ENCODE measurements at places on chromosomes 4 and X. TPM values are rescaled to one million over a fixed set of nuclear protein-coding genes. Genes with fewer than 3 reads are reported as not detected.

XAGE2 gene
- not detected for total RNA-seq

CT45A3 gene
- total RNA-seq = not detected

CLIC2 gene
- total RNA-seq = 7.3 TPM

NAA11 gene
- total RNA-seq = not detected

REELD1 gene
- total RNA-seq = not detected

CYLC1 gene
- total RNA-seq = not detected

MAGEA10 gene
- total RNA-seq = not detected

CHIC2 gene
- 44.3 TPM for total RNA-seq

UPF3B gene
- 5.6 TPM for total RNA-seq

FAM47A gene
- not detected for total RNA-seq

MAGEC1 gene
- total RNA-seq = not detected

PAGE5 gene
- total RNA-seq = not detected

SCRG1 gene
- not detected for total RNA-seq

DUSP9 gene
- 0.76 TPM for total RNA-seq

SYN1 gene
- total RNA-seq = 0.31 TPM

DNA sequence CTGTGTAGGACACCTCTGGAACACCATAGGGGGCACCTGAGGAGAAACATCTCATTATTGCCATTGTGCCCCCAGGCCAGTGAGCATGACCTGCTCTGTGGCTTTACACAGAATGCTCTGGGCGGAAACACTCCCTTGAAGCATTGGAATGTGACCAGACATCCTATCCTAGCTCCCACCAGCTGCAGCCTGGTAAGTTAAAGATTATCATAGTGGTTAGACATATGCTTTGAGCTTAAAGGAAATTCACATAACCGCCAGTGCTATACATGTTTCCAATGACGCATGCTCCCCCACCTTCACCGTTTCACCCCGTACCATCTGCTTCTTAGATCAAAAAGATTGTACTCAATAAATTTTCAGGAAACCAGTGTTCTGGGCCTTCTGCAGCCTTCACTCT lies 217.7 kb upstream of the CENPE start:
- no peak for DNase-seq
- no peak overlapping the region for H3K4me3 ChIP-seq
- no peak overlapping the region for H3K27ac ChIP-seq
- no peaks in the 10 kb centered on the region for H3K27me3 ChIP-seq
- no peaks in the 10 kb centered on the region for H3K36me3 ChIP-seq

DNA sequence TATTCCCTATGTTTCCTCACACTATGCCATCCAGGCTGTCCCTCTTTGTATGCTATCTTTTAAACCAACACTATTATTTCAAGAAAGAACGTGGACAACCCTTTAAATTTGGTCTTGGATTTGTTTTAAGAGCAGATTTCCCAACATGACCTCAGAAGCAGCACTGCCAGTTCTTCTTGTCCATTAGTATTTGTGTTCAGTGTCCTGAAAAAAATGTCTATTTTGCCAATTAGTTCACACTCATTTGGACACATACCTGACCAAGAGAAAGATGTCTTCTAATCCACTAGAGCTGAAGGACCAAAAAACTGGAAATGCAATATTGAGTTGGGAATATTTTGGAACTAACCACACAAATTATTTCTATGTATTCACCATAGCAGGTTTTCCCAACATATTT lies 223.2 kb upstream of the CNKSR2 start:
- H3K36me3 ChIP-seq = no peaks in the 10 kb centered on the region
- H3K4me1 ChIP-seq = no peaks in the 10 kb centered on the region
- DNase-seq = no peak
- no peak overlapping the region for H3K27ac ChIP-seq
- no peaks in the 10 kb centered on the region for H3K27me3 ChIP-seq

DNA sequence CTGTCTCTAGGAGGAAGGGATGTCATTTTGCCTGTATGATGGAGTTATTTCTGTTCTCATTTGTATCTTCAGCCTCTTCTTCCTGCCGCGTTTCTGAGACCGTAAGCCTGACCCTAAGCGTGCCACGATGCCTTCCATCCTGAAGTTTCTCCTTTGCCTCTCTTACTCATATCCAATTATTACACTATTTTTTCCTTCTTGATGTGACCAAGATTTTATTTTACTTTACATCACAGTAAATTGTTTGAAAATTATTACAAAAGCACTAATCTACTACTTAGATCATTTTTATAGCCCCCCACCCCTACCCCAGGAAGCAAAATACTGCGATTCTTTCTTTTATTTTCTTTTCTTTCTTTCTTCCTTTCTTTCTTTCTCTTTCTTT lies 95.0 kb downstream of the RAPGEF2 start:
- H3K4me1 ChIP-seq = no peaks in the 10 kb centered on the region
- H3K4me3 ChIP-seq = no peak overlapping the region
- no peaks in the 10 kb centered on the region for H3K27me3 ChIP-seq
- no peaks in the 10 kb centered on the region for H3K36me3 ChIP-seq

DNA sequence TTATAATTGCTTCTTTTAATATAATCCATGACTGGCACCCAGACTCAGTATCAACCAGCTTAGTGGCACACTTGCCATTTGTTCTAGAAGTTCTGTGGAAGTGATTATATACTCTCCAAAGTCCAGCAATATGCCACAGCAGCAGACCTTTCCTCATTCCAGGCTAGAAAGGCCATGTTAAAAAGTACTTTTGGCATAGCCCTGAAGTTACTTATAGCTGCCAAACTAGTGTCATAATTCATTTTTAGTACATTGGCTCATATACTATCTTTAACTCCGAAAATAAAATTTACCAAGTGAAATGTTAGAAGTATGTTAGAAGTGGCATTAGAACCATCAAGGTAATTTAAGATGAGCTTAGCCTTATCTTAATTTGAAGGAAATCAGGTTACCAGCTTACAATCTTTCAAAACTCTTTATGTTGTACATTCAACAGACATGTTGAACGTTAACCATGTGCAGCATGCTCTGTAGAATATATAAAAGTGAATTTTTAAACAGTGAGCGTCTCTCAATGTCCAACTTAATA lies 714.2 kb upstream of the LCORL start:
- H3K4me3 ChIP-seq = no peak overlapping the region
- no peak overlapping the region for H3K27ac ChIP-seq
- no peaks in the 10 kb centered on the region for H3K27me3 ChIP-seq
- H3K36me3 ChIP-seq = no peaks in the 10 kb centered on the region
- DNase-seq = no peak

DNA sequence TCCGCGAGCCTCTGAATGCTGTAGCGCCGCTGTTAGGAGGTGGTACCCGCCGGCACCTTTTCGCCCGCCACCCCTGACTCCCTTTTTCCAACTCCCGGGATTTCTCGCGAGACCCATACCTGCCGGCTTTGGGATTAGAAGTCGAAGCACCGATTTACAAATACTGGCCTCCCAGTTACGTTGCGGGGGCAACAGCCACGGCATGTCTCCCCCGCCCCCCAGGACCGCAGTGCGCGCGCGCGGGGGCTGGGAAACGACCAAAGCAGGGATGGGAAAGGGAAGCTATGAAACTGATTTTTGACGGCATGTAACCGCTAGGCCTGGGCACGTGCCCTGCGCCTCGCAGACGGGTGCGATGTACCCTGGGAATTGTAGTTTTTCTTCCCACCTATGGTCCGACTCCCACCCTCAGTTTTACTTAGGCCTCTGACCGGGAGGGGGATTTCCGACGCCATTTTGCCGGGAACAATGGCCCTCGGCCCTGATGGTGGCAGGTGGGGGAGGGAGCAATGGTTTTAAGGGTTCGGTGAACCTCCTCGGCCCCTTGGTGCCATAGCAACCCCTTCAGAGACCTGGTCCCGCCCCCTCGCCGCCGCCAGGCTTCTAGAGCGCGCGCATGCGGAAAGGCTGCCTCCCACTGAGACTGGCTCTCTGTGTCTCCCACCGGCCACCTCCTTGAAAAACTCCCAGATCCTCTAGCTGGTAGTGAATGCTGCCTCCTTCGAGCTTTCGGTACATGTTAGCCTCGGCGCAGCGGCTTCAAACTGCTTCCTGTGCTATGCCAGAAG lies 772 bp upstream of the WNK3 start:
- H3K27me3 ChIP-seq = no peaks in the 10 kb centered on the region
- peaks cover 15% of the 10 kb centered on the region for H3K4me1 ChIP-seq
- no peaks in the 10 kb centered on the region for H3K36me3 ChIP-seq
- H3K4me3 ChIP-seq = peak overlapping the region; percentile 53

GRCh38 chr4:152808670-152809069 lies 28.9 kb downstream of the ARFIP1 start:
- H3K4me3 ChIP-seq = no peak overlapping the region
- H3K36me3 ChIP-seq = peaks cover 7% of the 10 kb centered on the region
- no peaks in the 10 kb centered on the region for H3K27me3 ChIP-seq

- H3K4me1 ChIP-seq = no peaks in the 10 kb centered on the region
- no peaks in the 10 kb centered on the region for H3K27me3 ChIP-seq
These were observed 106.7 kb downstream of the ARHGAP6 start for GRCh38 chrX:11558972-11559371.

- H3K4me3 ChIP-seq = no peak overlapping the region
- H3K27ac ChIP-seq = no peak overlapping the region
- no peak for DNase-seq
- H3K27me3 ChIP-seq = no peaks in the 10 kb centered on the region
- H3K4me1 ChIP-seq = no peaks in the 10 kb centered on the region
These were observed 242.8 kb downstream of the EVC2 start for GRCh38 chr4:5465529-5465928.

DNA sequence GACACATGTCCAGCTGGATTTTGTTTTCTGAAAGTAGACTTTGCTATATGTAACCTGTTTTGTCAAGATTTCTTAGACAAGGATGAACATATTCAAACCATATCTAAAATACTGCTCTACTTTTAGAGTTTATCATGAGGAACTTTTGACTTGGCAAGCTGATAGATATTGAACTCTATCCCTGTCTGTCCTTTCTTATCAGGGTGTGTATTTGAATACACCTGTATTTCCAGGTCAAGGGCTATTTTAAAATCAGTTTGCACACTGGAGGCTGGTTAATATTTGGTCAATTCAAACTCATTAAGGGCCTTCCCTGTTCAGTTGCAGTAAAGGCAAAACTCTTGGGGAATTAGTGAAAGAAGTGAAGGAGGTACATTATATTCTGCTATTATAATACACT lies 2.3 kb downstream of the CDS1 start:
- peaks cover 13% of the 10 kb centered on the region for H3K36me3 ChIP-seq
- peak overlapping the region; percentile 71 for H3K4me3 ChIP-seq
- DNase-seq = no peak

DNA sequence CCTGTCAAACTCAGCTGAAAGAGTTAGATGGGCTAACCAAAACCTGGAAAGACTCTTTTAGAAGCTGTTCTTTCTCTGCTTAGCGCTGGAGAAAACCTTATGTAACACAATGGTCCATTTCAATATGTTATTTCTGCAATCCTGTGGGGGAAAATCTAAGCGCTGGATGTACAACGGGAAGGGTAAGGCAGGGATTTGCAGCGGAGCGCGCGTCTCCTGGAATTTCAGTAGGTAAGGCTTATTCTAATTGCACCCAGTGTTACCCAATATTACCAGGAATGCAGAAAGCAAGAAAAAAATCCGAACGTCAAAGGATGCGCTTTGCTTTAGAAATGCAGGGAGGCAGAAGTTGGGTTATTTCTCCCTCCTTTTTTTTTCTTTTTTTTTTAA lies 2.0 kb downstream of the HS3ST1 start:
- H3K36me3 ChIP-seq = no peaks in the 10 kb centered on the region
- H3K27me3 ChIP-seq = no peaks in the 10 kb centered on the region
- DNase-seq = no peak
- peaks cover 71% of the 10 kb centered on the region for H3K4me1 ChIP-seq
- no peak overlapping the region for H3K27ac ChIP-seq

DNA sequence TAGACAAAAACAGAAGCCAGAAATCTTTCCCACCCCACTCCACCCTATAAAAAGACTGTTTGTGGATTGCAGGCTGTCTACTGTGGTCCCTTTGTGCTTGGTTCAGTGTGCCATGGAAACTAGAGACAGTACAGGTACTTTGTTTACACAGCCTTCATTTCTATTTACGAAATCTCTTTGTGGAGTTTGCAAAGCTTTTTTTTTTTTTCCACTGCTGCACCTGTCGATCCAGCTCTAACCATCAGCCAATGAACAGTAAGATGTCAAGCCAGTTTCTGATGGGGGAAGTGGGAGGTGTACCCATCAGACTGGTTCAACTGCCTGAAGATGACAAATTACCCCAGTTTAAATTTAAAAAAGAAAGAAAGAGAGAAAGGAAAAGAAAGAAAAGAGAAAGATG lies 20.2 kb upstream of the LRBA start:
- H3K4me3 ChIP-seq = no peak overlapping the region
- DNase-seq = no peak
- peaks cover 11% of the 10 kb centered on the region for H3K4me1 ChIP-seq
- H3K27me3 ChIP-seq = no peaks in the 10 kb centered on the region

- no peak overlapping the region for H3K4me3 ChIP-seq
- H3K27me3 ChIP-seq = no peaks in the 10 kb centered on the region
- no peaks in the 10 kb centered on the region for H3K4me1 ChIP-seq
- DNase-seq = no peak
These were observed 188.7 kb upstream of the VCX start for GRCh38 chrX:7654316-7654715.

- H3K27me3 ChIP-seq = no peaks in the 10 kb centered on the region
- DNase-seq = no peak
- no peak overlapping the region for H3K27ac ChIP-seq
- no peak overlapping the region for H3K4me3 ChIP-seq
These were observed 22.8 kb downstream of the USP38 start for GRCh38 chr4:143207555-143207954.

DNA sequence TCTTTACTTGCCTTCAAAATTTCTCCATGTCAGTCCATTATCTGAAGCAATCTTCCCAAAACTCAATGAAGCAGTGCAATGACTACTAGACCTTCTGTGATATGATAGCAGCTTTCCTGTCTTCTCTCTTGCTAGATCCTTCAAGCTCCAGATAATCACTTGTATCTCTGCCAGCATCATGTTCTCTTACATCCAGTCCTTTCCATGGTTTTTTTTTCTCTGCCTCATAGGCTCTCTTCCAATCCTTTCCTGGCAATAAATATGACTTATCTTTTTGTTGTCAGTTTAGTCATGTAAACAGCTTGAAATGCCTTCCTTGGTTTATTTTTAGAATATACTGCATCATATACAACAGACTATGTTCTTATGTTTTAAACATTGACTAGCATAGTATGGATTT lies 193.5 kb downstream of the CFAP299 start:
- H3K27me3 ChIP-seq = no peaks in the 10 kb centered on the region
- H3K36me3 ChIP-seq = no peaks in the 10 kb centered on the region
- DNase-seq = no peak

GRCh38 chr4:45453258-45453853 lies 670.5 kb downstream of the GABRG1 start:
- no peak overlapping the region for H3K27ac ChIP-seq
- no peak overlapping the region for H3K4me3 ChIP-seq
- H3K4me1 ChIP-seq = no peaks in the 10 kb centered on the region
- H3K27me3 ChIP-seq = no peaks in the 10 kb centered on the region

GRCh38 chrX:46755671-46756070 lies 3.2 kb downstream of the SLC9A7 start:
- H3K4me1 ChIP-seq = peaks cover 3% of the 10 kb centered on the region
- no peaks in the 10 kb centered on the region for H3K36me3 ChIP-seq
- H3K27ac ChIP-seq = no peak overlapping the region
- H3K27me3 ChIP-seq = no peaks in the 10 kb centered on the region
- no peak overlapping the region for H3K4me3 ChIP-seq
- DNase-seq = no peak

- H3K4me3 ChIP-seq = no peak overlapping the region
- H3K36me3 ChIP-seq = no peaks in the 10 kb centered on the region
- no peaks in the 10 kb centered on the region for H3K4me1 ChIP-seq
- no peak for DNase-seq
- no peaks in the 10 kb centered on the region for H3K27me3 ChIP-seq
These were observed 215.0 kb upstream of the GIMD1 start for GRCh38 chr4:106583567-106583966.

All from esophagus squamous epithelium (tissue), 5 donors.